ENCODE measurements at places on chromosomes 1 and 21. TPM values are rescaled to one million over a fixed set of nuclear protein-coding genes. Genes with fewer than 3 reads are reported as not detected.

Gene RNF11
- total RNA-seq, result 112 TPM

Gene HOOK1
- not detected for total RNA-seq

Gene ACKR1
- total RNA-seq, result not detected

Gene KIF26B
- 20.9 TPM for total RNA-seq

DNA sequence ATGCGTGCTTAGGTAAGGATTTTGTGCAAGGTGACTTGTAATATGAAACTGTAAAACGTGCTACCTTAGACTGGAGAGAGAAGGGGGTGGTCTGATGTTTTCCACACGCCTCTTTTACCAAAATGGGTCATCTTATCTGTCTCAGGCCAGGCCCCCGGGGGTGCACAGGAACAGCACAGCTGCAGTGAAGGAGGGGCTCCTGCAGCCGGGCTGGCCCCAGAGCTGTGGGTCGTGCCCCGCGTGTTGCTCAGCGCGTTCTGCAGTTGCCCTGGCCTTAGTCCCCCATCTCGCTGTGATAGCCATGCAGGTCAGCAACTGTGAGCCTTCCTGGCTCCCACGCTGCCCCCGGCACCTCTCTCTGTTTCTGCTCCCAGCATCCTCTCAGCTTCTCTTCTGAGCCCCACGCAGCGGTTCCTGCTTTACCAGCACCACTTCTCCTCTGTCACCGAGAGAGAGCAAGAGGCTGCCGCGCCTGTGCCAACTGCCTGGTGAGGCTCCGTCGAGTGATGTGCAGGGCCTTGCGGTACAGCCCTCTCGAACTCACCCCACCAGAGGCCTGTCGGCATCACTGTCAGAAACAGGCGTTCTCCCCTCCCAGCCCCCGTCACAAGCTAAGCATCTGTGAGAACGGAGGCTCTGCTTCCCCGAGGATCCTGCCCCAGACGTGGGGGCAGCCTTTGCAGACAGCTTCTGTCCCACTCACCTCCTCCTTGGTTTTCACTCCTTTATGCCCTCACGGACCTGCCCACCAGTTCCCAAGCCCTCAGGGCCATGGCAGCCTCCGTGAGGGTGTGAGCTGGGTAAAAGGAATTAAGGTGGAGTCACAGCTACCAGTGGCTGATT, 73.3 kb downstream of the ADARB1 start:
- no peak for DNase-seq

GRCh38 chr1:241869022-241869421, 21.0 kb downstream of the EXO1 start:
- DNase-seq, result no peak

- DNase-seq, result peak; percentile 14
These were observed 102.8 kb upstream of the COL24A1 start for GRCh38 chr1:86259390-86259789.

- no peak for DNase-seq
These were observed 42.4 kb downstream of the CHD5 start for GRCh38 chr1:6137758-6138157.

- DNase-seq, result peak; percentile 52
These were observed 1.0 kb downstream of the PLPP3 start for GRCh38 chr1:56578138-56578962.
